T-cell (primary cell): ENCODE measurements at places on chromosomes 16 and 17. TPM values are rescaled to one million over a fixed set of nuclear protein-coding genes. Genes with fewer than 3 reads are reported as not detected.

The TP53TG3B gene
- total RNA-seq = not detected

GRCh38 chr17:2111691-2112090, 56.8 kb downstream of the HIC1 start:
- no peak for DNase-seq
- no peak overlapping the region for H3K4me3 ChIP-seq
- H3K27ac ChIP-seq = no peak overlapping the region
- H3K36me3 ChIP-seq = no peaks in the 10 kb centered on the region
- H3K27me3 ChIP-seq = no peaks in the 10 kb centered on the region

- no peak overlapping the region for H3K27ac ChIP-seq
- no peak overlapping the region for H3K4me3 ChIP-seq
- H3K4me1 ChIP-seq = no peaks in the 10 kb centered on the region
- no peak for DNase-seq
- H3K36me3 ChIP-seq = no peaks in the 10 kb centered on the region
Observed at GRCh38 chr17:36152639-36153120, 23.8 kb downstream of the TBC1D3B start.

DNA sequence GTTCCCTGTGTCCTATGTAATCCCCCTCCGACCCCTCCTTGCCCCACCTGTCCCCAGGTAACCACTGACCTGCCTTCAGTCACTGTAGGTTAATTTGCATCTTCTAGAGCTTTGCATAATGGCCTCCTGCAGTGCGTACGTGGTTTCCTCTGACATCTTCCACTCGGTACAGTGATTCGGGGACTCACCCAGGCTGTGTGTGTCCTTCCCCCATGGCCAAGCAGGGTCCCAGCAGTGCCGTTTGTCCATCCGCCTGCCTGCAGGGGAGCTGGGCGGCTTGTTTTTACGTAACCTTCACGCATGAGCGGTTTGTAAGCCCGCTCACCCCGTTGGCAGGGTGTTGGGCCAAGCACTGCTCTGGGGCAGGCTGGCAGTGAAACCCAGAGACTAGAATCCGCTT, 7.9 kb downstream of the MAPK8IP3 start:
- no peak overlapping the region for H3K4me3 ChIP-seq
- H3K36me3 ChIP-seq = no peaks in the 10 kb centered on the region
- no peaks in the 10 kb centered on the region for H3K27me3 ChIP-seq
- H3K27ac ChIP-seq = no peak overlapping the region
- no peaks in the 10 kb centered on the region for H3K4me1 ChIP-seq

GRCh38 chr17:32497431-32498205, 10.8 kb downstream of the CDK5R1 start:
- no peak for DNase-seq
- no peaks in the 10 kb centered on the region for H3K36me3 ChIP-seq
- H3K27me3 ChIP-seq = no peaks in the 10 kb centered on the region
- no peak overlapping the region for H3K27ac ChIP-seq
- no peak overlapping the region for H3K4me3 ChIP-seq

- H3K4me1 ChIP-seq = peaks cover 43% of the 10 kb centered on the region
- no peak within 1 kb of the TSS for H3K27ac ChIP-seq
- peaks cover 14% of the 10 kb centered on the region for H3K36me3 ChIP-seq
- H3K4me3 ChIP-seq = no peak within 1 kb of the TSS
- DNase-seq = no peak
Observed at GRCh38 chr16:674968-675883, at the start of gene RHBDL1. Gene RHBDL1, plus strand, starts transcription at chr16:675671. Its CDS starts 120 bp downstream, at chr16:675791.

The TBC1D26 gene
- total RNA-seq = not detected

The CDT1 gene
- total RNA-seq = 0.93 TPM

GRCh38 chr17:56113486-56113885, 39.8 kb upstream of the ANKFN1 start:
- no peak overlapping the region for H3K4me3 ChIP-seq
- H3K36me3 ChIP-seq = no peaks in the 10 kb centered on the region
- no peaks in the 10 kb centered on the region for H3K4me1 ChIP-seq
- H3K27me3 ChIP-seq = no peaks in the 10 kb centered on the region

DNA sequence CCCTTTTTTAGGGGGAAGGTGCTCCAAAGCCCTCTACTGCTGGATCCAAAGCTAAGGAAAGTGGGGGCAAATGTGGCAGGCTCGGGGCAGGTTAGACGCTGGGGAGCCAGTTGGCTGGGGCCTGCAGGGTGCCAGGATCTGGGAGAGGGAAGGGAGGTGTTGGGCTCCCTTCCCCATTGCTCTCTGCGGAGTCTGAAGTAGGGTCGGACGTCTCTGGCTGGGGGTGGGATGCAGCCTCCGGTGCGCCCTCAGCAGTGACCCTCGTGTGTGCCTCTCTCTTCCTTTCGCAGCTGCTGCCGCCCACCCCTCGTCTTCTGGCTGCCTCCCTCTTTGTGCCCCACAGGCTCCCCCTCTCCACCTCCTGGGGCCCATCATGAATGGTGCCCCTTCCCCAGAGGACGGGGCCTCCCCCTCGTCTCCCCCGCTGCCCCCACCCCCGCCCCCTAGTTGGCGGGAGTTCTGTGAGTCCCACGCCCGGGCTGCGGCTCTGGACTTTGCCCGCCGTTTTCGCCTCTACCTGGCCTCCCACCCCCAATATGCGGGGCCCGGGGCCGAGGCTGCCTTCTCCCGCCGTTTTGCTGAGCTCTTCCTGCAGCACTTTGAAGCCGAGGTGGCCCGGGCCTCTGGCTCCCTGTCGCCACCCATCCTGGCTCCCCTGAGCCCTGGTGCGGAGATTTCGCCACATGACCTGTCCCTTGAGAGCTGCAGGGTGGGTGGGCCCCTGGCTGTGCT, 2.2 kb downstream of the SH2B1 start:
- H3K4me1 ChIP-seq = peaks cover 33% of the 10 kb centered on the region
- no peak overlapping the region for H3K27ac ChIP-seq
- peaks cover 8% of the 10 kb centered on the region for H3K36me3 ChIP-seq
- DNase-seq = no peak
- no peak overlapping the region for H3K4me3 ChIP-seq
- H3K27me3 ChIP-seq = no peaks in the 10 kb centered on the region

- no peaks in the 10 kb centered on the region for H3K4me1 ChIP-seq
- H3K4me3 ChIP-seq = no peak overlapping the region
- no peaks in the 10 kb centered on the region for H3K36me3 ChIP-seq
- no peak overlapping the region for H3K27ac ChIP-seq
Observed at GRCh38 chr17:78458736-78459335, 80.4 kb downstream of the PGS1 start.

GRCh38 chr17:77808686-77809425, 149.6 kb upstream of the TNRC6C start:
- no peaks in the 10 kb centered on the region for H3K4me1 ChIP-seq
- peaks cover 15% of the 10 kb centered on the region for H3K27me3 ChIP-seq
- H3K27ac ChIP-seq = no peak overlapping the region
- H3K4me3 ChIP-seq = no peak overlapping the region

GRCh38 chr16:83946154-83946780, 6.8 kb upstream of the OSGIN1 start:
- no peak overlapping the region for H3K4me3 ChIP-seq
- H3K27ac ChIP-seq = no peak overlapping the region
- H3K36me3 ChIP-seq = no peaks in the 10 kb centered on the region
- no peaks in the 10 kb centered on the region for H3K27me3 ChIP-seq

- peaks cover 28% of the 10 kb centered on the region for H3K36me3 ChIP-seq
- H3K4me1 ChIP-seq = no peaks in the 10 kb centered on the region
- no peak overlapping the region for H3K4me3 ChIP-seq
- H3K27ac ChIP-seq = no peak overlapping the region
Observed at GRCh38 chr17:46935658-46936266, 12.8 kb downstream of the GOSR2 start.

DNA sequence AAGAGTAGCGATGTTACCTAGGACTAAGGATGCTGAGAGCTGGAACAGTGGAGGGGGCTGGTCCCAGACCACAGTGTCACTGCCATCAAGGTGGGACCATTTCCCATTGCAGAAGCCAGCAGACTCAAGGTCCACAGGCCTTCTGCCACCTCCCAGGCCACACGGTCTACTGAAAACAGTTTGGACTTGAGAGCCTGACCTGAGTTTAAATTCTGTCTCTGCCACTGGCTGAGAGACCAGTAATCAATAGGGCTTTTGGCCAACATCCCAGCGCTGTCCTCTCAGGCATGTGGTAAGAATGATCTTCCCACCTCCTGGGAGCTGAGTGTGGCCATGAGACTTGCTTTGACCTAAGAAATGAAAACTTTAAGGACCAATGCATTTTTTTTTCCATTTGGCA, 331.4 kb upstream of the CDH5 start:
- no peak for DNase-seq
- H3K27me3 ChIP-seq = peaks cover 6% of the 10 kb centered on the region
- H3K36me3 ChIP-seq = no peaks in the 10 kb centered on the region
- no peaks in the 10 kb centered on the region for H3K4me1 ChIP-seq
- H3K27ac ChIP-seq = no peak overlapping the region
- H3K4me3 ChIP-seq = no peak overlapping the region

GRCh38 chr17:22409160-22409751, 716.9 kb downstream of the KCNJ18 start:
- H3K36me3 ChIP-seq = no peaks in the 10 kb centered on the region
- no peak overlapping the region for H3K4me3 ChIP-seq
- H3K4me1 ChIP-seq = no peaks in the 10 kb centered on the region
- no peak for DNase-seq
- no peaks in the 10 kb centered on the region for H3K27me3 ChIP-seq
- H3K27ac ChIP-seq = no peak overlapping the region

The PRM3 gene
- not detected for total RNA-seq

The KRTAP4-5 gene
- not detected for total RNA-seq

The VPS25 gene
- 34.7 TPM for total RNA-seq

- DNase-seq = no peak
- no peaks in the 10 kb centered on the region for H3K4me1 ChIP-seq
- no peak overlapping the region for H3K27ac ChIP-seq
- H3K36me3 ChIP-seq = no peaks in the 10 kb centered on the region
Observed at GRCh38 chr16:79651363-79651762, 50.8 kb upstream of the MAF start.

- no peaks in the 10 kb centered on the region for H3K36me3 ChIP-seq
- H3K4me1 ChIP-seq = no peaks in the 10 kb centered on the region
- H3K4me3 ChIP-seq = no peak overlapping the region
- H3K27ac ChIP-seq = no peak overlapping the region
- no peak for DNase-seq
Observed at GRCh38 chr17:27817731-27818130, 17.4 kb upstream of the NOS2 start.

GRCh38 chr16:19610200-19610599, 54.7 kb downstream of the VPS35L start:
- no peak overlapping the region for H3K4me3 ChIP-seq
- H3K27me3 ChIP-seq = no peaks in the 10 kb centered on the region
- DNase-seq = no peak
- no peak overlapping the region for H3K27ac ChIP-seq
- H3K4me1 ChIP-seq = no peaks in the 10 kb centered on the region
- peaks cover 44% of the 10 kb centered on the region for H3K36me3 ChIP-seq

DNA sequence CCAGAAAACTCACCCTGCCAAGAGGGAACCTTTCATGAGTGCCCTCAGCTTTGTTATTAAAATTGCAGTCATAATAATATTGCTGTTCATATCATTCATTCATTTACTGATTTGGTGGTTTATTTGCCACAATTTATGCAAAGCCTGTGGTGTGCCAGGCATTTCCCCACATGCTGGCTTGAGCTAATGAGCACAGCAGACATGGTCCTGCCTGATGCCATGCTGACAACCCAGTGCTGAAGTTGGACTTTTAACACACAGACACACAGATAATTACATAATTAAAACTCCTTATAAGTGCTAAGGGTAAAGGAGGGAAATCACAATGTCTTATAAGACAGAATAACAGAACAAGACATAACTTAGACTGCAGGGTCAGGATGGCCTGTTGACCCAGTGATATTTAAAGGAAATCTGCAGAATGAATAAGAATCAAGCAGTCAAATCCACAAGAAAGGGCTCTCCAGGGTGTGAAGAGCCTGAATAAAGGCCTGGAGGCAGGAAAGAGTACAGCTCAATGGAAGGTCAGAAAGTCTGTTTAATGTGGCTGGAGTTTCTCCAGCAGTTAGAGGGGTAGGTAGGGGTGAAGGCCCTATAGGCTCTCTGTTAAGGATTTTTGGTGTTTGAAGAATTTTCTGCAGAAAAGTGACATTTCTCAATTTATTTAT, 196.9 kb upstream of the CDH11 start:
- no peak overlapping the region for H3K4me3 ChIP-seq
- no peaks in the 10 kb centered on the region for H3K36me3 ChIP-seq
- no peaks in the 10 kb centered on the region for H3K4me1 ChIP-seq

The CUEDC1 gene
- total RNA-seq = 0.79 TPM

The MYOCD gene
- not detected for total RNA-seq

- H3K4me1 ChIP-seq = no peaks in the 10 kb centered on the region
- no peak overlapping the region for H3K4me3 ChIP-seq
- no peaks in the 10 kb centered on the region for H3K27me3 ChIP-seq
- no peak overlapping the region for H3K27ac ChIP-seq
- H3K36me3 ChIP-seq = no peaks in the 10 kb centered on the region
Observed at GRCh38 chr16:57940382-57940966, 30.5 kb downstream of the CNGB1 start.

DNA sequence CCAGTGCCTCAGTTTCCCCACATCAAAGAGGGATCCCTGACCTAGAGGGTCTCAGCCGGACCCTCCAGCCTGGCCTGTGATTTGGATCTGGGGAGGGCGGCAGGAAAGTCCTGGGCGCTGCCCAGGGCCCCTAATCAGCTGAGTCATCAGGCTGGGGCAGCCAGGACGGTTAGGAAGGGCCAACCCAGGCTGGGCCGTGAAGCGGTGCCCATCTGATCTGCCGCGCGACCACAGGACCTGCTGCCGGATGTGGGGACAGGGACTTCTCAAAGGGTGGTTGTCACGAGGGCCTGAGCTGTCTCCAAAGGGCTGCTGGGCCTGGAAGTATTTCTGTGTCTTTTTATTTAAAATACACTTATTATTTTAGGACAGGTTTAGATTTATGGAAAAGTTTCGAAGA, 4.4 kb downstream of the TPSAB1 start:
- H3K4me1 ChIP-seq = no peaks in the 10 kb centered on the region
- no peaks in the 10 kb centered on the region for H3K36me3 ChIP-seq
- peaks cover 24% of the 10 kb centered on the region for H3K27me3 ChIP-seq
- DNase-seq = no peak
- H3K27ac ChIP-seq = no peak overlapping the region

GRCh38 chr17:17494499-17494869, 1.7 kb downstream of the RASD1 start:
- peaks cover 19% of the 10 kb centered on the region for H3K36me3 ChIP-seq
- no peak overlapping the region for H3K4me3 ChIP-seq
- peaks cover 39% of the 10 kb centered on the region for H3K27me3 ChIP-seq
- no peak for DNase-seq
- no peak overlapping the region for H3K27ac ChIP-seq
- H3K4me1 ChIP-seq = peaks cover 28% of the 10 kb centered on the region

GRCh38 chr16:65745-66144, 6.7 kb downstream of the RHBDF1 start:
- no peak overlapping the region for H3K27ac ChIP-seq
- H3K36me3 ChIP-seq = no peaks in the 10 kb centered on the region
- no peak overlapping the region for H3K4me3 ChIP-seq
- H3K27me3 ChIP-seq = no peaks in the 10 kb centered on the region
- peaks cover 5% of the 10 kb centered on the region for H3K4me1 ChIP-seq

- no peak for DNase-seq
- no peak overlapping the region for H3K4me3 ChIP-seq
- H3K36me3 ChIP-seq = no peaks in the 10 kb centered on the region
Observed at GRCh38 chr17:58667934-58668597, 23.8 kb downstream of the TEX14 start.

GRCh38 chr16:2848933-2849725, 8.8 kb downstream of the PRSS22 start:
- H3K27me3 ChIP-seq = no peaks in the 10 kb centered on the region
- H3K4me1 ChIP-seq = no peaks in the 10 kb centered on the region
- no peaks in the 10 kb centered on the region for H3K36me3 ChIP-seq
- no peak overlapping the region for H3K4me3 ChIP-seq
- no peak for DNase-seq
